H1 (cell line): ENCODE measurements at places on chromosomes 2 and 18. TPM values are rescaled to one million over a fixed set of nuclear protein-coding genes. Genes with fewer than 3 reads are reported as not detected.

The ANKRD23 gene
- 2.9 and 3.5 TPM in 2 replicates for total RNA-seq

The ATP6V1B1 gene
- not detected in 2 replicates for total RNA-seq

The YES1 gene
- total RNA-seq, result 94.3 and 99.5 TPM in 2 replicates

The CRYBA2 gene
- not detected in 2 replicates for total RNA-seq

The PSTPIP2 gene
- 2.4 and 2.7 TPM in 2 replicates for total RNA-seq

The REEP1 gene
- 1.5 TPM in 2 replicates for total RNA-seq

The TRIM54 gene
- total RNA-seq, result 3.9 and 4.2 TPM in 2 replicates

The CPO gene
- total RNA-seq, result 1.3 and 1.9 TPM in 2 replicates

The STK16 gene
- total RNA-seq, result 17.0 and 21.3 TPM in 2 replicates

The NR4A2 gene
- 1.4 and 1.7 TPM in 2 replicates for total RNA-seq

The FLACC1 gene
- 0.58 and 0.80 TPM in 2 replicates for total RNA-seq

The NCKAP5 gene
- total RNA-seq, result 0.46 and 0.86 TPM in 2 replicates

The REV1 gene
- 29.2 and 34.3 TPM in 2 replicates for total RNA-seq

The TUBA3E gene
- not detected in 2 replicates for total RNA-seq

The MYOM1 gene
- 0.32 and 0.78 TPM in 2 replicates for total RNA-seq

GRCh38 chr18:49869354-49869753, 56.0 kb upstream of the ACAA2 start:
- DNase-seq, result no peak

GRCh38 chr2:120294008-120294340, 41.3 kb downstream of the RALB start:
- DNase-seq, result no peak

DNA sequence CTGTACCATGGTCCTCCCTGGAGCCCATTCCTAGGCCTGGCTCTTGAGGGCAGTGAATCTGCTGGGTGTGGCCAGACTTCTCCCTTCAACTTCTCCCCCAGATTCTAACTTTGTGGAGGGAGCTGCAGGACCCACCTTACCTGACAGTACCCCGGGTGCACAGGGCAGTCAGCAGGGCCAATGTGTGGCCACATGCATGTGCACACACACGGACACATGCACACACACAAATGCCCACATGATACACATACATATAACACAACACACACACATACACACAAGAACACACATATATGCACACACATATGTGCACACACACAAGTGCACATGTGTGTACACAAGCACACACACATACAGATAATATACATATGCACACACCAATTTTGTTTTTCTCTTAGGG, 300.0 kb upstream of the HS6ST1 start:
- DNase-seq, result no peak

DNA sequence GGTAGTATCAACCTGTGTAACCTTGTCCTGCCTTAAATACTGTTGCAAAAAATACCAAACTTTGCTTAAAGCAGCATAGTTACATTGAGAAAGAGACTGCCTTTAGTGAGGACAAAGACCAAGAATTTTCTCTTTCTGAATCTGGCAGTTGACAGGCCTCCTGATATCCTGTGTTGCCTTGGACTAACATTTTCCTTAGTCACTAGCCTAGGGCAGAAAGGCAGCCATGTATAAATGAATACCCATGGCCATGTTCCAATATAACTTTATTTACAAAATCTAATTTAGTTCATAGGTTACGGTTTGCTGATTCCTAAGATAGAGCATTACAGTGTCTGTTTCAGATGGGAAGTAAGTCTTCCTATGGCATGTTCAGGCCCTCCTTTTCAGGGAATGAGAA, 895.4 kb downstream of the CNTNAP5 start:
- no peak for DNase-seq

DNA sequence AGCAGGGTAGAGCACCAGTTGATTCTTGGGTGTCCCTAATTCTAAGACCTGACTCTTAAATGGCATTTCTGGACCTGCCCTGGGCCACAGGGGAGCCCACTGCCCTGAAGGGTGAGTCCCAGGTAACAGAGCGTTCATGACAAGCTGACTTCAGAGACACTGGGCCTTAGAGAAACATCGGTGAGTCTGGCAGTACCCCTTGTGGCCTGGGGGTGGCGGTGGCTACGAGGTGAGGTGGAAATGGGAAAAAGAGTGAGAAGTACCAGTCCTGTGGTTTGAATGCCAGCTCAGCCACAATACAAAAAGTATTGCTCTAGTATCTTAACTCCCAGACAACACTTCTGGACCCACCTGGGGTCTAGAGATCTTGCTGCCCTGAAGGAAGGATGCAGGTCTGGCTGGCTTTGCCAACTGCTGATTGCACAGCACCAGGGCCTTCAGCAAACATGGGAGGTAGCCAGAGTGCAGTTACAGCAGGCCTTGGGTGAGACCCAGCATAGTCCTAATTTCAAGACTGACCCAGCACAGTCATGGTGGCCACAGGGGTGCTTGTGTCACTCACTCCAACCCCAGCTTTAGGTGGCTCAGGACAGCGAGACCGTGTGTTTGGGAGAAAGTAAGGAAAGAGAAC, 44.5 kb downstream of the USP34 start:
- DNase-seq, result peak; percentile 83

- DNase-seq, result no peak
Observed at GRCh38 chr18:63889626-63890025, 2.1 kb downstream of the SERPINB2 start.

DNA sequence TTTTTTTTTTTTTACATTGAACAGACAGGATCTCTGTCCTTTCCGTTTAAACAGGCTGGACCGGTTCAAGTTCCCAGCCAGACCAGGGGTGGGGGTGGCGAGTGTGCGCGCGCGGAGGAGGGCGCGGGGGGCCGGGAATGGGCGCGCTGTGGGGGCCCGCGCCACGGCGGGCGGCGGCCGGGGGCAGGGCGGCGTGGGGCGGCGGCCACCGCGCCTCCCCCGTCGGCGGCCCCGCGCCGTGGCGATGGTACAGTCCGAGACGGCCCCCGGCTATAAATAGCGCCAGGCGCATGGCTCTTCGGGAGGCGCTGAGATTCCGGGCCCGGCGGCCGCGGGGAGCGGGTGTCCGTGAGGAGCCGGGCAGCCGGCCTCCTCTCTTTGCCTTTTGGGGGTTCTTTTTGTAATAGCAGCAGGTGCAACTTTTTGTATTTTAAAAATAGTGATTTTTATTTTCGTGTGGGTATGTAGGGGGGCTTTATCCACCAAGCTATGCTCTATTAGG, 430 bp upstream of the CELF4 start:
- DNase-seq, result no peak

DNA sequence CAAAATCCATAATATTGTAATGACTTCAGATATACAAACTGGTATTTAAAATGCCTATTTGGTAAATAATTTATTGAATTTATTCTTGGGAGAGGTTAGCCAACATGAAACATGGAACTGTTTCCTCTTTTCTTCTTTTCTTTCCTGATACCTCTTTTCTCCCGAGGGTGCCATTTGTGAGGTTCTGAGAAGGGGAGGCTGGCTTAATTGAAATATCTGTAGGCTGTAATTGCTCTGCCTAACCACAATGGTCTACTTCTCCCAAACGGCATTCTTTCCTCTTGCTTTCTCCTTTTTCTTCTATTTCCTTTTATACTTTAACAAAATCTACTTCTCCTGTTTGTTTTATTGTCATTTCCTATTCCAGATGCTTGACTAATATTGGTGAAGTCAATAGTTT, 114.9 kb downstream of the TCF4 start:
- DNase-seq, result no peak

DNA sequence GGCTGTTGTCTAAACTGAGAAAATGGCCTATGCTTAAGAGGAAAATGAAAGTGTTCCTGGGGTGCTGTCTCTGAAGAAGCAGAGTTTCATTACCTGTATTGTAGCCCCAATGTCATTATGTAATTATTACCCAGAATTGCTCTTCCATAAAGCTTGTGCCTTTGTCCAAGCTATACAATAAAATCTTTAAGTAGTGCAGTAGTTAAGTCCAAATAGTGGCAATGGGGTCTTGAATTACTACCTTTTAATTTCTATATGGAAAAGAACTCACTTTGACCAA, 13.8 kb upstream of the ALLC start:
- DNase-seq, result no peak

DNA sequence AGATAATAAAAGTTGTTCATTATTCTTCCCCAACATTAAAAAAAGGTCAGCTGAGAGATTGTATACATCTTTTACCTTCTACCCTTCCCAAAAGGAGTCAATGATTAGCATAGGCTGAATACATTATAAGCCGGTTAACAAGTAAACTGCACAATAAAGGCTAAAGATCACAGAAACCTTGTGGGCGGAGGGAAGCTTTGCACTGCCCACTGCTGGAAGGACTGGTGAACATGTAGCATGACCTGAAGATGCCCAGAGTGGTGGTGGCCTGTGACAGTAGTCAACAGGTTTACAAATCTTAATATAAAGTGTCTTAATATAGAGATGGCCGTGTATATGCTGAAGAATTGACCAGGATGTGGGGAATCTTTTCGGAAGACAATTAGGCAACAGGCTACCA, 35.6 kb downstream of the ARL5A start:
- DNase-seq, result no peak

DNA sequence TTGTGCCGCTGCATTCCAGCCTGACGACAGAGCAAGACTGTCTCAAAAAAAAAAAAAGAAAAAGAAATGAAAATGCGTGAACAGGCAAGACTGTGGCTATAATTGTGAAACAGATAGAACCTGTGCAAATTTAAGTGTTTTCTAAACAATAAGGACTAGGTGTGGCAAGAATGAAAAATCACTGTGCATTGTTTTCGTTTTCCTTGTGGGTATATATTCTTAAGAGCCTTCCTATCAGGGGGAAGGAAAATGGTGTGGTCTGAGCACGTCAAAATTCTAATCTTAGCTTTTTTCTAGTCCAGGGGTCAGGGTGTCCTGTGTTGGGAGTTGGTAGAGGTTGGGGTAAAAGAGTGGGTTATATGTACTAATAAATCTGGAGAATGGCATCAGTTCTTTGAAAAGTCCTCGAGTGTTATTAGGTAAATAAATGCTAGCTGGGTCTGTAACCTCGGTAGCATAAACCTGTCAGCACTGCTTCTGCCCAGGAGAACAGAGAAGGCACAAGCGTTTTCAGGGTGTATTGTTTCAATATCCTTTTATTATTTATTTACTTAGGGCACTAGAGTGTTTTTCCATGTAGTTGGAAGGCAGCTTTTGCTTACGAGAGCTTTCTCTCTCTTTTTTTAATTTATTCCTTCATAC, 11.6 kb downstream of the ATP6V1C2 start:
- no peak for DNase-seq

GRCh38 chr2:68643011-68643873, at the start of gene PROKR1:
Gene PROKR1 (plus strand): TSS chr2:68643579. CDS start chr2:68645822, 2,243 bp downstream.
- DNase-seq, result peak; percentile 83

DNA sequence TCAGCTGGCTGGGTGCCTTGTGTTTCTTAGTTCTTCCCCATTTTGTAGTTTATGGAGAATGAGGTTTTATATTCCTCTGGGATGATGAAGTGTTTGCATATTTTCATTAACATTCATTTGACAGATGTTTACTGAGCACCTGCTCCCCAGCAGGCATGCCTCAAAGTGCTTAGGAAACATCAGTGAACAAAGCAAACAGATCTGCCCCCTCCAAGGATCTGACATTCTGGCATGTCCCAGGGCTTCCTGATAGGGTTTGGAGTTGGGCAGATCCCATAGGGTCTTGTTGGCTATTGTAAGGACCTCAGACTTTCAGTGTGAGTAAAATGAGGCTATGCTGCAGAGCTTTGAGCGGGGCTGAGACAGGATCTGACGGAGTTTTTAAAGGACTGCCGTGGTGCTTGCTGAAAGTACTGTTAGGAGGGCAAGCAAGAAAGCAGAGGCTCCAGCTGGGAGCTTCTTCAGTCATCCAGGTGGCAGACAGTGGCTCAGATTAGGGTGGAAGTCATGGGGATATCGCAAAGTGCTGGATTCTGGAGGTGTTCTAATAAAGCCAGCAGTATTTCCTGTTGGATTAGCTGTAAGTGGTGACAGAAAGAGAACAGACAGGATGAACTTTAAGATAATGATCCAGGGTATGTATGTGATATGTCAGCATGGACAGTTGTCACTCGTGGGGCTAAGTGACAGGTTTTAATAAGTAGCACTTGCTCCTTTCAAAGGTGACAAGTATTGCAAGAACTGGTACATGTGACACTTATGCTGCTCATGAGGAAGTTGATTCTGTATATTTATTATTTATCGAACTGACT, 11.3 kb upstream of the IAH1 start:
- DNase-seq, result no peak

- DNase-seq, result no peak
Observed at GRCh38 chr2:203730076-203730729, 23.8 kb downstream of the CD28 start.

- peak; percentile 64 for DNase-seq
Observed at GRCh38 chr18:61502472-61502871, 169.2 kb downstream of the CDH20 start.

GRCh38 chr18:55152801-55153200, 193.5 kb upstream of the CCDC68 start:
- DNase-seq, result no peak

- no peak for DNase-seq
Observed at GRCh38 chr2:28689771-28690170, 61.9 kb upstream of the PPP1CB start.
